HTR-8/SVneo (cell line): ENCODE measurements at places on chromosomes 3 and 15.

DNA sequence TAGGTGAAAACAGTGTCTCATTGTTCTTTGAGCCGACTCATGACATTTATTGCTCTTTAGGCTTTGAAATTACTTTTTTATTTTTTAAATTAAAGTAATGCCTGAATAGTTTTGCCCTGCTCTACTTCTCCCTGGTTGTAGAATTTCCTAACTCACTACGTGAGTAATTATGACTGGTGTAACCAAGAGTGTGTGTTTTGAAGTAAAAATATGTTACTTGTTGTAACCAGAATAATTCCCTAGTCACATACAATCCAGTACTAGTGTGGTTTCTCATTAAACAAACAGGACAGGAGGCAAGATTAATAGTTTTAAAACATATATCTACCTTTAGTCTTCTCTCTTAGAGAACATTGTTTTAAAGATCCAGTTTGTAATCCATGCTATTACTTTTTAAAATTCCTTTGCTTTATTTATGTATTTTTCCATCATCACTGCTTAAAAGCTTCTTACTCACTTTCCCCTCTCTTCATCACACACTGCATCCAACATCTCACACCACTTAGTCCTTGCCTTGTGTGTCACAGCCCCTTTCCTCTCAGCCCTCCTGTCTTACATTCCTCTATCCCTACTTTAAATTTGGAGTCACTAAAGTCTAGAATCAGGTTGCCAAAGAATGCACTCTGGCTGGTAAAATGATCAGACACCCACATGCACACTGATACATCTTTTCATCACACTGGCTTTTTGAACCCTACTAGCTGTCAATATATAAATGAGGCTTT lies 219.7 kb downstream of the WNT5A start:
- no peak for DNase-seq

DNA sequence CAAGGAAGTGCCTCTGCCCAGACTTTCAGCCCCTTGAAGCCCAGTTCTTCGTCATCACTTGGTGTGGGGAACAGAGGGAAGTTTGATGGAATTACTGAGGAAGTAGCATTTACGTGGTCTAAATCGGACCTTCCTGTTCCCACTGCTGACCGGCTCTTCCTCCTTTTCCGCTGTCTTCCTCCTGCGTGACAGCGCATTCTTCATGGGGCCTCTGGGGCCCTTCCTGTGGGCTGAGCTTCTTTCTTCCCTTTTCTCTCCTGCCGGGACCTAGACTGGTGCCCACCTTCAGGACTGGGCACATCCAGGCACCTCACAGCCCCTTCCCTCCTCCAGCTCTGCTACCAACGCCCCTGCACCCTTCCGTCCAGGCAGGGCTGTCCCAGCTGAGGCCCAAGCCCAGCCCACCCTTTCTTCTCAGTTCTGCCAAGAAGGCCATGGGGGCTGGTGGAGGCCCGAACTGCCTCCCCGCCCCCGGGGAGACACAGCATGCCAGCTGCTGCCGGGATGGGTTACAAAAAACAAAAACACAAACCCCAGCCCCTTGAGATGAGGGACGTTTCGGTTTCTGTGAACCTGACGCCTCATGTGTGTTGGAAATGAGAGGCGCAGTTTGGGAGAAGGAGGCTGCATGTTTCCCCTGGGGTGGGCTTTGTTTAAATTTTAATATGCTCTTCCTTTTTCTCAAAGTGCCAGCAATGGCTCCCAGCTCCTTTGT lies 19.1 kb downstream of the ZNF710 start:
- no peak for DNase-seq

- DNase-seq = peak; percentile 14
Observed at GRCh38 chr3:187669675-187670504, at the start of gene SST. SST (minus strand) TSS chr3:187670394; CDS start chr3:187670291, 103 bp downstream.

DNA sequence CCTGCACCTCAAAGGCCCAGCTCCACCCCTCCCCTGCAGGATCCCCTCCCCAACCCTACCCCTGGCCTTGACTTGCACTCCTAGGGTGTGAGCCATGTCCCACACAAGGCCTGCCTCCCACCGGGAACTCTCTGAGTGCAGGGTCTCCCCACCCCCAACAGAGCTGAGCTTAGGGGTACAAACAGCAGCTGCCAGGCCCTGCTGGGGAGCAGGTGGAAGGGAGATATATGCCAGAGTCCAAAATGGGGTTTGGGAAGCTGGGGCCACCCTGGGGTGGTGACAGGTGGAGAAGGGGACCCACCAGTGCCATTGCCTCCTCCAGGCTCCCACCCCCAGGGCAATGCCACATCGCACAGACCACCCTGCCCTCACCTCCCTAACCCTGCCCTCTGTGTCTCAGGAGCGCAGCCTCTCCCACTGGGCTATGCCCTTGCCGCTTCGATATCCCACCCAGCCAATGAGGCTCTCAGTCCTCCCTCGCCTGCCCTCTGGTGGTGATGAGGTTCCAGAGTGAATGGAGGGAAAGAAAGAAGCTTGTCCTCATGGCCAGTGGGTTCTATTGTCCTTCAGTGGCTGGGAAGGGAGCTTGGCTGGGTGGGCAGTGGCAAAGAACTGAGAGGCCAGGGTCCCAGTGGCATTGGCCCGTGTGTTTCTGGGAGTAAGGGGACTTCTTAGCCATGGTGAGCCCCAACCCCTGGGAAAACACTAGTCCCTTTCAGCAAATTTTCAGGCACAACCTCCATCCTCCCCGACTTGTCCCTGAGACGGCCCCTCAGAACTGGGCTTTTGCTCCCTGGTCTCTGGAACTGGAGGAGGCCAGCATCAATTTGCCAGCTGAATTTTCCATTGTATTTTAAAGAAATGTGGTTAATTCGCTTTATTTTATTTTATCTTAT lies 46.8 kb downstream of the CYP11A1 start:
- peak; percentile 48 for DNase-seq

DNA sequence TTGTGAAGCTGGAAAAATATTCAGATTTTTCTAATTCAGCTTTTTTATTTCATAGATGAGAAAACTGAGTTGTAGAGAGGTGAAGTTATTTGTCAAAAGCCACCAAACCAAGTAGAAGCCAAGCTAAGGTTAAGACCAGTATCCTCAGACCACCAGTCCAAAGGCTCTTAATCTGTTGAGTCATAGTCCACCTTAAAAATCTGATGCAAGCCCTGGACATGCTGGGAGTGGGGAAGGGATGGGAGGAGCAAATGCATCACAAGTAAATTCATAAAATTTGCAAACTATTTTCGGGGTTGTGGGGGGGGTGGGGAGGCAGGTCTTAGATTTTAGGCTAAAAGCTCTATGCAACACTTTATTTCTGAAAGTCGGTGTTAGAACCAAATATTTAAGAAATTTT lies 307.7 kb upstream of the SEMA6D start:
- DNase-seq = no peak
